CD4-positive, alpha-beta T cell treated with Interferon alpha-2 for 1 hour (primary cell): ENCODE measurements at places on chromosomes 7 and 10.

GRCh38 chr7:91554883-91555282 is 290.6 kb downstream of the FZD1 start:
- no peak for DNase-seq

- no peak for DNase-seq
Observed at GRCh38 chr10:60384708-60385398, 4.8 kb downstream of the ANK3 start.

GRCh38 chr7:97003262-97004246 is 1.8 kb upstream of the DLX6 start:
- no peak for DNase-seq

- DNase-seq, result no peak
Observed at GRCh38 chr10:74530981-74531380, 295.4 kb upstream of the KAT6B start.

GRCh38 chr10:94235461-94235860 is 127.3 kb downstream of the NOC3L start:
- DNase-seq, result no peak

DNA sequence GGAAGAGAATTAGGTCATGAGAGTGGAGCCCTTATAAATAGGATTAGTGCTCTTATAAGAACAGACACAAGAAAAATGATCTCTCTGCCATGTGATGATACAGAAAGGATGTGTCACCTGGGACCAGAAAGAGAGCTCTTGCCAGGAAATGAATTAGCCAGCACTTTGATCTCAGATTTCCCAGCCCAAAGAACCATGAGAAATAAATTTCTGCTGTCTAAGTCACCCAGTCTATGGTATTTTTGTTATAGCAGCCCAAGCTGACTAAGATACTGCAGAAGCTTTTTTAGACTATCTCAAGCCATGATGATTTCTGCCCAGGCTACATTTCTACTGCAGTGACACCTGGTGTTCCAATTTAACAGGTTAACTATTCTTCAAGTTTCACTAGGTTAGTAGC is 84.8 kb downstream of the RSU1 start:
- no peak for DNase-seq

DNA sequence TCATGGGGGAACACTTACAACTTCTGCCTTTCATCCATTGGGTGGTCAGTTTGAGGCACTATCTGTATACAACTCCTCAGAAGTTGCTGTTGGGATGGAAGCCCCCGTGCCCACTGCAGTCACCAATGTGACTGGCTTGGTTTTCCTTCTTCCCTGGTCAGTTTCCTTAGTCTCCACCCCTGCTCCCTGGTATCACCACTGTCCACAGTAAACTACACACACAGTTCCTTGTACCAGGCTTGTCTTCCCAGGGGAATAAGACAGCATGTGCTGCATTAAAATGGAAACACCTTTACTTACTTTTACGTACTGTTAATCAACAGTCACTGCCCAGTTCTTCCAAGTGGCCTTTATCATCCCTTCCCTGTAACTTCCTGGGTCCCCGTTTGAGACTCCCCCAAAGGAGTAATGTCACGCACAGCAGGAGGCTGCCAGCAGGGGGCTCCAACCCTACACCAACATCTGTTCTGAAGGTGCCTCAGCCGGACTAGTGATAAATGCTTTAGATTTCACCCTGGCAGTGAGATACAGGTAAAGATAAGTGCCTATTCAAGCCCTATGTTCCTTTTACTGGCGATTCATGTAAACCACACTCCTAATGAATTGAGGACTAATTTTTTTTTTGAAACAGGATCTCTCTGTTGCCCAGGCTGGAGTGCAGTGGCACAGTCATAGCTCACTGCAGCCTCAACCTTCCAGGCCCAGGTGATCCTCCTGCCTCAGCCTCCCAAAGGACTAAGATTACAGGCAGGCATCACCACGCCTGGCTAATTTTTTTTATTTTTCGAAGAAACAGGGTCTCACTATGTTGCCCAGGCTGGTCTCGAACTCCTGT is 45.3 kb upstream of the PIK3AP1 start:
- peak; percentile 74 for DNase-seq

- no peak for DNase-seq
Observed at GRCh38 chr7:17870406-17870805, 69.9 kb downstream of the SNX13 start.

GRCh38 chr7:77306231-77307067 is 106.8 kb upstream of the FGL2 start:
- DNase-seq, result no peak

- peak; percentile 17 for DNase-seq
Observed at GRCh38 chr7:17142831-17143541, 155.5 kb upstream of the AHR start.

DNA sequence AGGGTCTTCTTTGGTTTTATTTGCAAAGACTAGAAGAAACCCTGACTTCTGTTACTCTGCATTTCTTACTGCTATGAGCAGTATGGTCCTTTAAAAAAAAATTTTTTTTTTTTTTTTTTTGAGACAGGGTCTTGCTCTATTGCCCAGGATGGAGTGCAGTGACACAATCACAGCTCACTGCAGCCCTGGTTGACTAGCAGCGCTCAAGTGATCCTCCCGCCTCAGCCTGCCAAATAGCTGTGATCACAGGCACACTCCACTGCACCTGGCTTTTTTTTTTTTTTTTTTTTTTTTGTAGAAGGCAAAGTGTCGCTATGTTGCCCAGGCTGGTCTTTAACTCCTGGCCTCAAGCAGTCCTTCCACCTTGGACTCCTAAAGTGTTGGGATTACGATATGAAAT is 17.4 kb downstream of the CNNM2 start:
- DNase-seq, result no peak

GRCh38 chr10:13716081-13717071 is 129.6 kb downstream of the PRPF18 start:
- no peak for DNase-seq

DNA sequence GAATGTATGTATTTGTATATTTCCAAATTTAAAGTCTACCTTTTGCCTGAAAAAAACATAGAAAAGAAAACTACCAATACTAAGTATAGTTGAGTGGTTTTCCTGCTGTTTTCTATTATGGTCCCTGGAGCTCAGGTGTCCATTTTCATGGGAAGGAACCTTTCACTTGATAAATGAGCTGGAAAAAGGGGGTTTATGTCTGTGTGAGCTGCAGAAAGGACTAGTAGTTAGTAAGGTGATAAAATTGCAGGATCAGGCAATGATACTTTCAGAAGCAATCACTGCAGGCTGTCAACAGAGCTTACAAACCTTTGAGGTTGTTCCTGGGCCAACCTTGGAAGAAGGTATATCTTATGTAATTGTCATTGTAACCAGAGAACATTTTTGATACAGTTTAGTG is 48.0 kb downstream of the ST7 start:
- no peak for DNase-seq

DNA sequence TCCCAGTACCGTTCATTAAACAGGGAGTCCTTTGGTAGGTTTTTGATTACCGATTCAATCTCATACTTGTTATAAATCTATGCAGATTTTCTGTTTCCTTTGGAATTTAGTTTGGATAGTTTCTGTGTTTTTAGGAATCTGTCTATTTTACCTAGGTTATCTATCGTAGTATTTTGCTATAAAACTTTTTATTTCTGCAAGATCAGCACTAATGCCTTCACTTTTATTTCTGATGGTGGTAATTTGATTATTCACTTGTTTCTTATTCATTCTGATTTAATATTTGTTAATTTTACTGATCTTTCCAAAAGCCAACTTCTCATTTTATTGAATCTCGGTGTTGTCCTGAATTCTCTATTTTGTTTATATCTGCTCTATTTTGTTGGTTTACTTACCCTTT is 577.7 kb upstream of the NRG3 start:
- no peak for DNase-seq

- DNase-seq, result no peak
Observed at GRCh38 chr7:96174812-96175211, 147.1 kb downstream of the SLC25A13 start.

GRCh38 chr7:3862774-3863173 is 561.7 kb downstream of the SDK1 start:
- DNase-seq, result no peak

DNA sequence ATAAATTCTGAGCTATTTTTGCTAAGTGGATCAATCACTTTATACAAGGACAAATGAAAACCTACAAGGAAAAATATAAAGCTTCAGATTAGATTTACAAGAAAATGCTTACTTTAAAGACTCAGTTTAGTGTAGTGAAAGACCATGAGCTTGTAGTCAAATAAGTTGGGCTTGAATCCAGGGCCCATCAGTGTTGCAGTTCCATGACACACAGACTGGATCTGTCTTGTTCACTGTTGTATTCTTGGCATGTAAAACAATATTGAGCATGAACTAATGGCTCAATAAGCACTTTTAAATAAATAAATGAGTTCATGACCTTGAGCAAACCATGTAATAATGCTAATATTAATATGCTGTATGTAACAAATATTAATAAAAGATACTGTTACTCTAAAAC is 164.6 kb upstream of the KCND2 start:
- no peak for DNase-seq

DNA sequence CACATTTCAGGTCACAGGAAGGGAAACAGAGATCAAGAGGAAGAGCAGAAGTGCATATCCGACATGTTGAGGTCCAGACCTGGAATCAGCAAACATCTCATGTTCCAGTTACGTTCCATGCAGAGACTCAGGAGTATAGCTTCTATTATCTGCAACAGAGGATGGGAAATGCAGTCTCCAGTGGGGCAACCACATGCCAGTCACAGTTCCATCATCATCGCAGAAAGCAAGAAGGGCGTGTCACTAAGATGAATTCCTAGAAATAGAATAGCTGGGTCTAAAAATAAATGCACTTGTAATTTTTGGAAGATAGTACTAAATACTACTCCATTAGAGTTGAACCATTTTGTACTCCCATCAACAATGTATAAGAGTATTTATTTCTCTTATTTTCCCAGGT is 133.2 kb upstream of the MDFIC start:
- no peak for DNase-seq

- DNase-seq, result no peak
Observed at GRCh38 chr7:100169147-100169850, 882 bp upstream of the GAL3ST4 start.

GRCh38 chr10:127832501-127832900 is 60.2 kb downstream of the CLRN3 start:
- no peak for DNase-seq

GRCh38 chr7:40463446-40463845 is 328.6 kb downstream of the SUGCT start:
- no peak for DNase-seq

GRCh38 chr7:74199551-74200355 is 10.1 kb upstream of the LAT2 start:
- no peak for DNase-seq

GRCh38 chr7:728602-729001 is 1.5 kb upstream of the PRKAR1B start:
- no peak for DNase-seq

DNA sequence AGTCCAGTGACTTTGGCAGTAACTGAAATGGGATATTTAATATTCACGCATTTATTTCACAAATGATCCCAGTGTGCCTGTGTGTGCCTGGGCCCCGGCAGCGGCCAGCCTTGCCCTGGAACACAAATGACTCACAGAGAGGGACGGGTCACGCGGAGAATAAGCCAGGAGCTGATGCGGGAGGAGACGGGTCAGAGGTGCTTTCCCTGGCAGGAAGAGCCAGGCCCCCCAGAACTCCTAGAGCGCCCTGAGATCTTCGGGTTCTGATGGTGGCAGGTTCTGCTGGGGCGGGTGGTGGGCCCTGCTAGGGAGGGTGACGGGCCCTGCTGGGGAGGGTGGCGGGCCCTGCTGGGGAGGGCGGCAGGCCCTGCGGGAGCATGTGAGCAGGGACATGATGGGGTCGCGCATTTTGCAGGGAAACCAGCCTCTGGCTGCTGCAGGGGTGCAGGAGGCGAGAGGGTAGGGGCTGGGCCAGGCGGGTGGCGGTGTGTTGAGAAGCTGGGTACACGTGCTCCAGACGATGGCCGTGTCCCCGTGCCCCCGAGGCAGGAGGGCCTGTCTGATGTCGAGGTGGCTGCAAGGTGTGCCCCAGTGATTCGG is 84.2 kb upstream of the DIP2C start:
- no peak for DNase-seq

DNA sequence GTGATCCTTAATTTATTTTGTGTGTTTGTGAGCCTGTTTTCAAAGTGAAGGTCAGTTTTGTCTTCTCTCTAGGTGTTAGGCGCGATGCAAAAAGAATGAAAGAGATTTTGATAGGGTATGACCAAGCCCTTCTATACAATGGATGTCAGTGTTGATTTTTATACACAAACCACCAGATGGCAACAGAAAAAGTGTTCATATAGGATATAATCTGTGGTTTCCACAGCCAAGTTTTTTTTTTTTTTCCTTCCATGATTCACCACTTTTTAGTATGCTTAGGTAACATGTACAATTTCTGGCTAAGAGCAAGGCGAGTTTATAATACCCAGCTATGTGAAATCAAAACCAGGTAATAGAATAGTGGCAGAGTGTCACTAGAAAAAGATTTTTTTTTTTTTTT is 8.1 kb downstream of the SDK1 start:
- no peak for DNase-seq

DNA sequence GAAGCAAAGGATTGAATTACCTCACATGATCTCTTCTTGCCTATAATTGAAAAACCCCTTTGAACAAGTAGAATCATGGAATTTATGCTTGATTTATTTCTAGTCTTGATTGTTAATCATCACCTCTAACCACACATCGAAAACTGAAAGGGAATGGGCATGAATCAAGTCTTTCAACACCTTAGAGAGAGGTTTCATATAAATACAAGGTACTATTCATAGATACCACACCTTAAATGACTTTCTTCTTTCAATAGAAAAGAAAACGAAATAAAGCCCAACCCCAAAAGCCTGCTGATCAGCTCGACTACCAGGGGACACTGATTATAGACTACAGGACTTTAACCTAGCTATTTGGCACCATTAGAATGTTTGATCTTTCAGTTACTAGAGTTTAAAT is 128.6 kb upstream of the PTPRZ1 start:
- no peak for DNase-seq

DNA sequence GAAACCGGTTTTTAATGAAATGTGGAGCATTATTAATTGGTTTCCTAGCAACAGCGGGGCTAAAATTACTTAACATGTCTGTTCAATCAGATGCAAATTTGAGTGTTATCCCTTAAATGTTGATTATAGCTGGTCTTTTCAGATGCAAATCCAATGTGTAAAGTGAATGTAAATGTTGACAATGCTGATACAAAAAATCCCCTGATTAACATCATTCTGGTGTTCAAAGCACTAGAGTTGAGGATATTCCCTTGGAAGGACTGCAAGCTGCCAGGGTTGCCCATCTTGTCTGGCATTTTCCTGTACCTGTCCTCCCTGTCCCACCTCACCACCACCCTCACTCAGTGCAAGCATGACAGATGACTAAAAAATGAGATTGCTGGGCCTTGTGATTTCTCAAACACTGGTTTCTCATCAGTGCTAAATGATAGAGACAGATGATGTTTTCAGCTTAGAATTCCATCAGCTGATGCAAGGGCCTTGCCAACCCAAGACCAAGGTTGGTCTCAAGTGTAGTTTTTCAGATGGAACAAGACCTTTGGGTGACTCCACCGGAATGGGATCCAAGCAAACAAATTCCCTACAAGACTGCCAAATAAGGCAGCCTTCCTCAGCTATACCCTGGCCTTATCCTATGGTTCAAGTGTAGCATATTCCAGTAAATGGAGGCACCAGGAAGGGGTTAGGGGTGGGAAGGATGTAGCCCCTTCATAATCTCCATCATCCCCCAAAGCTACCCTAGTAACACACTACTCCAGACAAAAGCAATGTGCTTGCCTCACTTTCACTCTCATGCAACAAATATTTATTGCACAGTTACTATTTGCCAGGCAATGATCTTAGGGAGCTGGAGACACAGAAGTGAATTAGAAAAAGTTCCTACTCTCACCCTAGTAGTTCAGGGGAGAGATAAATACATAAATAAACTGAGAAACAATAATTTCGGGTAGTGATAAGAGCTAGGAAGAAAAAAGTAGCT is 54.9 kb downstream of the JAZF1 start:
- DNase-seq, result no peak

GRCh38 chr10:76017026-76017732 is 585.8 kb downstream of the LRMDA start:
- DNase-seq, result no peak
